ENCODE measurements at places on chromosomes 2 and 18.

- H3K4me3 ChIP-seq = no peak overlapping the region
- H3K27ac ChIP-seq = no peak overlapping the region
- H3K36me3 ChIP-seq = no peaks in the 10 kb centered on the region
- H3K27me3 ChIP-seq = no peaks in the 10 kb centered on the region
- H3K4me1 ChIP-seq = no peaks in the 10 kb centered on the region
Measured at GRCh38 chr2:101405351-101405899, 18.1 kb upstream of the CREG2 start.

DNA sequence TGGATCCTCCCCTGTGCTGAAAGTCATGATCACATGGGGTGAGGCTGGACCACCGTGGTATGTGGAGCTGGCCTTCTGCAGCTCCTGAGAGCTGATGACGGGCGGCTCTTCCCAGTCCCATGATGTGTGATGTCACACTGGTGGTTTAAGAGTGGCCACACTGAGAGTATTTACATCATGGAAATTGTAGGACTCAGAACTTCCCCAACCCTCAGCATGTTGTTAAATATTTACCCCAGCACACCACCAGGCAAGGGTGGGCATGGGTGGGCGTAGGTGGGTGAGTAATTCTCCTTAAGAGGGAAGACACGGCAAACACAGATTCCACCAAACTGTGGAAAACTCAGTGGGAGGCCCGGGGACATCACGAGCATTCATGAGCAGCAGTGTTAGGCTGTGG is 106.8 kb downstream of the ALPK2 start:
- peaks cover 8% of the 10 kb centered on the region for H3K27me3 ChIP-seq
- H3K27ac ChIP-seq = no peak overlapping the region
- no peaks in the 10 kb centered on the region for H3K4me1 ChIP-seq
- no peak for DNase-seq

DNA sequence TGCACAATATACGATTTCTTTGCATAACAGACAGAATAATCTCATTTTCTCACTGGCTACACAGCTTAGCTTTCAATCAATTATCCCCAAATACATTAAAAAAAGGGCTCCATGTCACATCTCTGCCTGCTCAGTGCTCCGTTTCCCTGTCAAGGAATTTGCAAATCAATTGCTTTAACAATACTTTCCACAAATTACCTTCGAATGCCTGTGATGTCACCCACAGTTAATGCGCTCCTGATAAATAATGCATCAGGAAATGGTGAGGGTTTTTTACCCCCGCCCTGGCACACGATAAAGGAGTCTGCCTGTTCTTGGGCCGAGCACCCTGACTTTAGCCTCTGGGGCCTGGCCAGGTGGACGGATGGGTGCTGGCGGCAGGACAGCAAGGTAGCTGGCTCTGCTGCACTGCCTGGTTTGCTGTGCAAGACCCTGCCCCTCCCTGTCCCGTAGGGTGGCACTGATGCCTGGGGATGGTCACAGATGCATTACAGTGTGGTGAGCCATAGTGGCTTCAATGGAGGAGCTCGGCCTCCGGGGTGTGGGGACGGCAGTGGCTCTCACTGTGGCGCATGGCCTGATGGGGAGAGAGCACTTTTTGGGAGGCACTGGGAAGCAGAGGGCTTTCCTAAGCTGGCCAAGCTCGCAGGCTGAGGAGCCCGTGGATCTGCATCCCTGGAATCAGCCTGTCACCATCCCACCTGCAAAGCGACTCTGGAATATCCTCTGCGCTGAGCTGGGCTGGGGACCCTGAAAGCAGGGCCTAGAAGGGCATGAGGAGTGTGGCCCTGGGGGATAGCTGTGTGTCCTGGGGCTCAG is 88.3 kb upstream of the HS6ST1 start:
- no peak overlapping the region for H3K27ac ChIP-seq
- DNase-seq = no peak
- H3K36me3 ChIP-seq = no peaks in the 10 kb centered on the region
- no peak overlapping the region for H3K4me3 ChIP-seq

- no peak for DNase-seq
- no peak overlapping the region for H3K27ac ChIP-seq
- H3K4me3 ChIP-seq = no peak overlapping the region
Measured at GRCh38 chr2:29323301-29323700, 208.1 kb downstream of the CLIP4 start.

- no peaks in the 10 kb centered on the region for H3K27me3 ChIP-seq
- no peak overlapping the region for H3K4me3 ChIP-seq
- H3K27ac ChIP-seq = no peak overlapping the region
- H3K36me3 ChIP-seq = no peaks in the 10 kb centered on the region
- H3K4me1 ChIP-seq = no peaks in the 10 kb centered on the region
Measured at GRCh38 chr2:236855866-236856847, 229.5 kb upstream of the COPS8 start.

DNA sequence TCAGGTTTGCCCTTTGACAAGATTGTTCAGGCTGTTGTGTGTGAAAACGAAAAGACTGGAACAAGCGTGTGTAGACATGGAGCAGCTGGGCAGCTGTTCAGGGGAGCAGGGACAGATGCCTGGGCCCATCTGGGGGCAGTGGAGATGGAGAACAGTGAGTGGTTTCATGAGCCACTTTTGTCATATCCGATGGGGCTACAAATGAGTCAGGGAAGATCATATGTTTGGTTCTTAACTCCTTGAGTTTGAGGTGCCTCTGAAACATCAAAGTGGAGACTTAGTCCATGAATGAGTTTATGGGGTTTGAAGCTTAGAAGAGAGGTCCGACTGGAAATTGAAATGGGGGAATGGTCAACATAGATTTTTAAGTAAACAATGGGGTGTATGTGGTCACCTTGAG is 9.3 kb upstream of the PLB1 start:
- no peaks in the 10 kb centered on the region for H3K27me3 ChIP-seq
- no peaks in the 10 kb centered on the region for H3K36me3 ChIP-seq
- no peak for DNase-seq
- H3K4me1 ChIP-seq = no peaks in the 10 kb centered on the region
- H3K27ac ChIP-seq = no peak overlapping the region
- no peak overlapping the region for H3K4me3 ChIP-seq

DNA sequence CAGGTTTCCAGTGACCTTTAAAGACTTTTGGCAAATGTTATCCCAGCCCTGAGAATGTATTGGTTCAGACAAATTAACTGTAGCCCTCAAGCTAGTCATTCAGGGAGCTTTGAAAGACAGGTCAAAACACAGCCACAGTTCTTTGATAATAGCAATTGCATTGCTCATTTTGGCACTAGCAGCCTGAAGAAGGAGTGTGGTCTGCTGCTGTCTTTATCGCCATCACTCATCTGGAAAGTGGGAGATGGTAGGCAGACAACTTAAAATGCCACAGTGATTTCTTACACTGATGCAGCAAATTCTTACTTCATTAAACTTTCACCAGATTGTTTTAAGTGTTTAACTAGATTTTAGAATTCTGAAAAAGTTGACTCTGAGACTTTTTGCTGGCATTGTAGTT is 47.2 kb downstream of the DOK6 start:
- no peak overlapping the region for H3K4me3 ChIP-seq
- no peaks in the 10 kb centered on the region for H3K36me3 ChIP-seq
- H3K4me1 ChIP-seq = no peaks in the 10 kb centered on the region
- no peak overlapping the region for H3K27ac ChIP-seq

DNA sequence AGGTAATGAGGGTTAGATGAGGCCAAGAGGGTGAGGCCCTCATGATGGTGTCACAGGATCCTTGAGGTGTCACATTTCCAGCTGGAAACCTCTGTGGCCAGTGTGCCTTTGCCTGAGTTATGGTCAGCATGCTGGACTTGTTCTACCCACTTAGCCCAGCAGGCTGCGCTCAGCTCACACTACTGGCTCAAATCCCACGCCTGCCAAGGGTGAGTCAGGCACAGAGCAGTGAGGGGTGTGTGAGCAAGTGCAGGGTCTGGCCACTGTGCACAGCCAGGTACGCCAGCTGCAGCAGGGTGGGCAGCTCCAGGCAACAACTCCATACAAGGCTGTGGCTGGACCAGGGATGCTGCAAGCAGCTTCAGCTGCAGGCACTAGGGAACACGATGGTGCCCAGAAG is 616.6 kb upstream of the FSHR start:
- no peak overlapping the region for H3K27ac ChIP-seq
- H3K36me3 ChIP-seq = no peaks in the 10 kb centered on the region
- DNase-seq = no peak
- no peaks in the 10 kb centered on the region for H3K4me1 ChIP-seq
- H3K4me3 ChIP-seq = no peak overlapping the region

Data from CD4-positive, alpha-beta T cell (primary cell).